ENCODE measurements at places on chromosomes 7 and 10. TPM values are rescaled to one million over a fixed set of nuclear protein-coding genes. Genes with fewer than 3 reads are reported as not detected.

Gene SH2B2
- 0.72 TPM for total RNA-seq

Gene NFE2L3
- total RNA-seq = 0.43 TPM

Gene RBP4
- total RNA-seq = not detected

Gene TUBAL3
- not detected for total RNA-seq

Gene CDNF
- 2.3 TPM for total RNA-seq

- no peak for DNase-seq
Observed at GRCh38 chr10:132806110-132806509, 20.2 kb upstream of the NKX6-2 start.

DNA sequence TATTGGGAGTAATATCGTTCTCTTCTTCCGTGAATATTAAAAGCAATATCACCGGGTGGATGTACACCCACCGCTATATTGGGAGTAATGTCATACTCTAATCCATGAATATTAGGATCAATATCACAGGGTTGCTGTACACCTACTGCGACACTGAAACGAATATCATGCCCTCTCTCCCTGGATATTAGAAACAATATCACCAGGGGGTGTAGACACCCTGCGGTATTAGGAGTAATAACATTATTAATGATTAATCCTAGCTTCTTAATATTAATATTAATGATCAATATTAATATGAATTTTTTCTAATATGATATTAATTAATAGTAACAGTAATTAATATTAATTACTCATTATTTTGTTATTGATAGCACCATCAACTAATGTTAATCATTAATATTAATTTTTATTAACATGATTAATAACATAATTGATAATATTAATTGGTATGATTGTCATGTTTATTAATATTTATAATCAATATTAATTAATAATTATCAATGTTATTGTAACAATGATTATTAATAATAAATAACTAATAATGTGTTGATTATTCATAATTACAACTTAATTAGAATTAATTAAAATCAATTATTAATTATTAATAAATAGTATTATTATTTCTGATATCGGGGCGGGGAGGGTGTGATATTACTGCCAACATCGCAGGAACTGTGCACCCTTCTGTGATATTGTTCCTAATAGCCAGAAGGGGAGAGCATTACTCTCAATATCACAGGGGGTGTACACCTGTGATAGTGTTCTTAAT lies 121.3 kb upstream of the C1GALT1 start:
- no peak for DNase-seq

DNA sequence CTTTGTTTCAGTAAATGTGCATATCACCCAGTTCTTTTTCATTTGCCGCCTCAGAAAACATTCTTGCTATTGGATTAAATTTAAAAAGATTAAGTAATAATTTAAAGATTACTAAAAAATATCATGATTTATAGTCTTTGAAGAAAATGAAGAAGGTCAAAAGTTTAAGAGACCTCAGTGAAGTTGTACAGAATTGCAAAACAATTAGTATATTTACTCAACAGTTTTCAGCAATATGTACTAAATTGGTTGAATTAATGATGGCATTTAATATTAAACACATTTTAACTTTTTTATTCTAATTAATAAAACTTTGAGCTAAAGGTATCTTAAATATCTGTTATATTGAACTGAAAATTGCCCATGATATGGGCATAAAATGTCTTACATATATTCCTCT lies 49.9 kb upstream of the KLF6 start:
- no peak for DNase-seq

DNA sequence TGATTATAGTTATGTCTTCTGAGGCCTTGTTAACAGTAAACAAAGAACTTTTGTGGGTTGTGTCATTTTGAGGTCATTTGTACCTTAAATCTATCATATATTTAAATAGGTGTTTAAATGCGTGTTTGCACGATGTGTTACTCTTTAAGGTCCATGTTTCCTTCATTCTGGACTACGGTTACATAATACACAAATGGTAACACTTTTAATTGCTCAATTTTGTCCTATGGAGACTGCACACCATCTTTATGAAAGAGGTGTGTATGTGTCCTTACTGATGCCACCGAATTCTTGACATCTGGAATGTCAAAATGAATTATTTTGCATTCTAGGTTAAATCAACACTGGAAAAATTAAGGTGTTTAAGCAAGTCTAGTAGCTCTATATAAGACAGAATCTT lies 1.7 kb downstream of the PALS2 start:
- DNase-seq = no peak

GRCh38 chr10:69871074-69871473 lies 69.4 kb downstream of the COL13A1 start:
- no peak for DNase-seq

DNA sequence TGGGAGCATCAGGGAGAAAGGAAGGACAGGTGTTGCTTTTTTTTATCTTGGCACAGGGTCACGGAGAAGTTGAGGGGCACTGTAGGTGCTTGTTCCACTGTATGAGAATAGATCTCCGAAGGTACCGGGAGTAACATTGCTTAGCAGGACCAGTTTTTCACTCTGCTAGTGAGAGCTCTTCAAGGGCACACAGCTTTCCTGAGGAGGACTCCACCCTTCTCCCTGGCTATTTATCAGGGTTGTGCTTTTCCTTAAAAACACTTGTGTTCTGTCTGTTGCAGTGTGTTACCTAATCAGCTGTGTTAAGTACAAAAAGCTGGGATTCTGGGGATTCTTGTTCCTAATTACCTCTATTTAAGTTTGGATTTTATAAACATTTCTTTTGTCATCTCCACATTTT lies 160.5 kb downstream of the SND1 start:
- no peak for DNase-seq

DNA sequence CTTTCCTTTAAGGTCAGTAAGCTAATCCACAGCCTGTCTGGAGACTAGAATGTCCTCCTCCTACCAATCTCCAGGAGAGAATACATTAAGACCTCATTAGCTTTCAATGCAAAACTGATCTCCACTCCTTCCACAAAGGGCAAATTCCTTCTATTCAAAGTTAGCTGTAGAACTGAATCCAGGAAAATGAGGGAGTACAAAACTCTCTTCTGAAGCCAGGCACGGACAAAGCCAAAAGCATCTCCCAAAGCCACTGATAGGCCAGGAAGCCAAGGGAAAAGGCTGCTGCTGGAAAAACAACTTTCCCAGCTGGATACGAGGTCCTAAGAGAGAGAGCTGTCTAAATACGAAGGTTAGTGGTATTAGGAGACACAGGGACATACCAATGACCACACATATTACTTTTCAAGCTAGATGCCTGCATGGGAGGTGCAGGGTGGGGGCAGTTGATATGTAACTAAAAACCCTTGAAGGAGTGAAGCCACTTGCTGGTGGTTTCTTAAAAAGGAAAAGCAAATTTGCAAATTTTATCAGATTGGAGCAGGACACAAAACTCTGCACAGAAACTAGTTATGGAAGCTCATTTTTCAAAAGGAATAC lies 43.6 kb downstream of the MKX start:
- no peak for DNase-seq

GRCh38 chr7:116924741-116925140 lies 28.6 kb upstream of the ST7 start:
- no peak for DNase-seq

DNA sequence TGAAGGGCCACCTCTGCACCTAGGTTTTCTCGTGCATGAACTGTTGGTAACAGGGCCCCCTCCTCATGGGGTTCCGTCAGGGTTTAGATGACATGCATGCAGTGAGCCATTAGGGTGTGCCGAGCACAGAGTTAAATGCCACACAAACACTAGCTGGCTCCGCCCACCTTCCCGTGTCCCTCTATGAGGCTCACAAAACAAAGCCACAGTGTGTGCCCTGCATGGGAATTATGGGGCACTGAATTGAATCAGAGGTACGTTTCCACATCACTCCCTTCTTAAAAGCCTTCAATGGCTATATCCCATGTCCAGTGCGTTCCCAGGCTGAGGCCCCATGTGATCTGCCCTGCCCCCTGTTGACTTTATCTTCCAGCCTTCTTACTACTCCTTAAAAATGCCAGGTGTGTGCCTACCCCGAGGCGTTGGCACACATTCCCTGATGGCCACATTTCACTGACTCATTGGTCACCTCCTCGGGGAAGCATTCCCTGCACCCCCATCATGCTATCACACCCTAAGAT lies 35.7 kb downstream of the GSDME start:
- DNase-seq = no peak

DNA sequence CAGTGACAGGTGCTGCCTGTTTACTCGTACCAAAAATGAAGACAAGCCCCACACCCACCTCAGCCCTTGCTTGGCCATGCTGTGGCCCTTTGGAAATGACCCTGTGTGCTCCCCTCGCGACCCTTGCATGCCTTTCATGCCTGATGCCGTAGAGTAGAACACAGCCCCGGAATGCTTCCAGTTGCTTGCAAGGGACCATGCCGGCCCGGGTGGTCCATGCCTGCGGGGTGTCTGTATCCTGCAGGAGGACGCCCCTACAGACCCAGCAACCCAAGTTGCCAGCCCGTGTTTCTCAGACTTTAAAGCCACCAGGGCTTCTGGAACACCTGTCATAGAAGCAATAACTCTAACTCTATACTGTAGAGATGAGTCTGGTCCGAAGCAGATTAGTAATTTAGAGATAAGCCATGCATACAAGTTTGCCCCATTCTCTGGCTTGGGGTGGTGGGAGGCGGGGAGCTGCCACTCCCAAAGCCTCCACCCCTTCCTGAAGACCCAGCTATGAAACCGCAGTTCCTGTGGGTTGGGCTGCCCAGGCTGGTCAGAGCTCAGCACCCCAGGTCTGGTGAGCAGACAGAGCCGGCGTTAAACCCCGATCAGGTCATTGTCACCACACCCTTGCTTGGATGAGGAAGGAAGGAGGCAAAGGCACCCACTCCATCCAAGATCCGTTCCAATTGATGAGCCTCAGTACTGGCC lies 143.5 kb downstream of the ADCY1 start:
- no peak for DNase-seq

DNA sequence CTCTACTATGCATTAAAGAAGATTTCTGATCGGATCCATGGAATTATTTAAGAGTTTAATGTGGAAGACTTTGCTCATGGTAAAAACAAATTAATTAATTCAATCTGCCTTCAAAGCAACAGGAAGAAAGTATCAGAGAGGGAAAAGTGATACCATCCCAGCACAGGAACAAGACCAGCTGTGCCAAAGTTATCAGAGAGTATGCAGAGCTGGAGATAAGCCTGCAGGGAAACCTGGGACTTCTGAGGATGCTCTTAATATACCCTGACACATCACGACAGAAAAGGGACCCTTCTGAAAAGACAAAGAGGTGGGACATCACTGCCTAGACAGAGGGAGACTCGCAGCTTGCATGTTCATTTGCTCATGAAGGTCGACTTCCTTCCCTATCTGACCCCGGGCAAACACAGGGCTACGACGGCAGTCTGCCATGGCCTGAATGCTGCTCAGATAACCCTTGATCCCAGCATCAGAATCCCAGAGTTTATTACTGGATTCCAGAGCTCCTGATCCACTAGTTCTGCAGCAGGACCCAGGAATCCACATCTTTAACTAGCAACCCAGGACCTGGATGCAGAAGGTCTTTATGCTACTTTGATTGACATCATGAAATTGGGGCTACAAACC lies 29.5 kb downstream of the FAM171A1 start:
- DNase-seq = no peak

All from CD8-positive, alpha-beta T cell (primary cell).